Placental pericyte (primary cell): ENCODE measurements at places on chromosomes 5 and 9. TPM values are rescaled to one million over a fixed set of nuclear protein-coding genes. Genes with fewer than 3 reads are reported as not detected.

The PHAX gene
- total RNA-seq = 51.0 and 63.7 TPM in 2 replicates

The RETREG1 gene
- 0.43 and 0.66 TPM in 2 replicates for total RNA-seq

The MARCHF3 gene
- 22.5 and 44.0 TPM in 2 replicates for total RNA-seq

The NINJ1 gene
- 42.4 and 72.4 TPM in 2 replicates for total RNA-seq

The OR1J2 gene
- not detected in 2 replicates for total RNA-seq

The PIP5KL1 gene
- 1.8 and 2.7 TPM in 2 replicates for total RNA-seq

The ST8SIA4 gene
- total RNA-seq = 3.0 and 15.3 TPM in 2 replicates

The TMEFF1 gene
- total RNA-seq = 0.88 and 1.6 TPM in 2 replicates

The SSBP2 gene
- 13.8 and 14.6 TPM in 2 replicates for total RNA-seq

The SPINK7 gene
- not detected in 2 replicates for total RNA-seq
